ENCODE measurements at places on chromosomes 4 and X.
A peak's percentile ranks its signal among the peaks of the same experiment; 100 is the strongest.

DNA sequence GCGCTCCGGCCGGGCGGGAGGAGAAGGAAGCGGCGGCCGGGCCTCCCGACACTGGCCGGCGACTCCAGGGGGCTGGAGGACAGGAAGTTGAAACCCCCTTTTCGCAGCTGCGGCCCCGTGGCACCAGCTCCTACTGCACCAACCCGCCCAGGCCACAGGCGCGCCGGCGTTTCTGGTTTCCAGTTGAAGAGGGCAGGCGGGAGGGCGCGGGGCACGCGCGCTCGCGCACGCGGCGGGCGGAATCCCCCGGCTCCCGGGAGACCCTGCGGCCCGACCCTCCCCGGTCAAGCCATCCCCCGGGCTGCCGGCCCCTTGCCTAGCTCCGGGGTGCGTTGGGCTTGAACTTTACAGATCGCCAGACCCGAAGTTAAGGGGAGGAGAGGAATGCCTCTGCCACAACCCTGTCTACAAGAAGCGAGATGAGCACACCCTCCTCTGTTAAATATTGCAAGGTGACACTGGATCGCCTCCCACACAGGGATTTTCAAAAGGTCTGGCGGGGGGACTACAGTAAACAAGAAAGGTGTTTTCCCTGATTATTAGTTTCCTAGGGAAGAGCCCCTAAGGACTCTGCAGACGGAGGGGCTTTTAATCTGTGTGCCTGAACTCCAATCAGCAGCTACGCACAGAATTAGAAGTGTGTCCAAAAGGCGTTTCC lies 1.4 kb downstream of the ELOVL6 start:
- peak; percentile 38 for DNase-seq

GRCh38 chrX:23333842-23334520 lies 668 bp upstream of the PTCHD1 start:
- peak; percentile 32 for DNase-seq

- no peak for DNase-seq
Observed at GRCh38 chr4:173696011-173696410, 166.0 kb upstream of the HAND2 start.

DNA sequence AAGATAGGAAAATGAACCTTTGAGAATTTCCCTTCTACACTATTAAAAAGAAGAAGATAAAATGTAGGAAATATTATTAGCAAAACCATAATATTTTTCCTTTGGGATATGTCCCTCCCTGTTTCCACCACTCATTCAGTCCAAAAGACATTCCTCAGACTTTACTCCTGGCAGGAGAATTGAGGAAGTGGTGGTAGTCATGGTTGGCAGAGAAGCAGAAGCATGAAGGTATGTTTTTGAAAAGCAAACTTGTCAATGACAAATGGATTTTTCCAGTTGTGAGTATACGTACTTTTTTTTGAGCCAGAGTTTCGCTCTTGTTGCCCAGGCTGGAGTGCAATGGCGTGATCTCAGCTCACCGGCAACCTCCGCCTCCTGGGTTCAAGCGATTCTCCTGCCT lies 13.7 kb downstream of the STAG2 start:
- no peak for DNase-seq

- DNase-seq = no peak
Observed at GRCh38 chr4:130183766-130184165, 1087.8 kb downstream of the C4orf33 start.

- no peak for DNase-seq
Observed at GRCh38 chrX:106588801-106589200, 23.0 kb upstream of the RADX start.

DNA sequence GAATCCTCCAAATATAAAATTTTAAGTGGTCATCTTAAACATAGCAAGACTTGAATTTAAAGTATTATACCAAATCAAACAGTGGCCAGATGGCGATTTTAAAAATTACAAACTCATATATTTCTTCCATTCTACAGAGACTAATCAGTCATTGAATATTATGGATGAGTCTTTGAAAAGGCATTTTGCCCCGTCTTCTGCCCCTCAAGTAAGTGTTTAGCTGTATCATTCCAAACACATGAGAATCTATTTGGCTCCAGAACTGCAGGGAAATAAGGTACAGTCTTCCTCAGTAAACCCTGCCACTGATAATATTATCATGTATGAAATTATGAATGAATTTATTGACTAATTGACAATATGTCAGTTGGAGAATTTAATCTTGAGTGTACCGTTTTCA lies 191.0 kb downstream of the SLC7A11 start:
- no peak for DNase-seq

DNA sequence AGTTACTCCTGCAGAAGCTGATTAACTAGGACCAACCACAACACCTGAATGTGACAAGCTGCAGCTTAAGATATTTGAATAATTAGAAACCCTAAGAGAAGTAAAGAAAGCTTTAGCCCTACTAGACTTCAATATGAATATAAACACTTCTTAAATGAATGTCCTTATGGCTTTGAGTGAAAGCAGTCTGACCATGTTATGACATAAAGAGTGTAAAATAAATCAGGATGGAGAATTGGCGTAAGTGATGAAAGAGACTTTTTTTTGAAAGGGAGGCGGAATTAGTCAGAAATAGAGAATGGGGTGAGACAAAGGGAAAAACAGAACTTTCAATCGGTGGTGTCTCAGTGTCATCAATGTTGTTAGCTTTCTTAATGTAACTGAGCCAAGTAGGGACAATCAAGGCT lies 117.2 kb upstream of the MAGEB16 start:
- no peak for DNase-seq

DNA sequence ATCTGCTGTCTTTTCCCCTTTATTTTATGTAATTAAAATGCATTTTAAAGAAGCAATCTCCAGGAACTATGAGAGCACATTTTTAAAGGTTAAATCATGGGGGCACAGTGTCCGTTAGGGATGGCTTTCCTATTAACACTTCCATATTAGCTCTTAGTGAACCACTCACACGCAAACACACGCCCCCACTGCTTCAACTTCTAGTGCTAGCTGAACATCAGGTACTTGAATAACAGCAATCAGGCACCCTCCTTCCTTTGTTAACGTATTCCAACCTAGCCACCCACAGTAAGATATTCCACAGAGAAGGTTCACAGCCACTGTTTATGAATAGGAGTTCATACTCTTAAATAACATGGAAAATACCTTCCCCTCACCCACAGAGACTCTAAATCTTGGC lies 9.3 kb downstream of the TMEM255A start:
- DNase-seq = no peak

All from cerebellar cortex (tissue), 1 donor.